ENCODE measurements at places on chromosomes 3 and 15. TPM values are rescaled to one million over a fixed set of nuclear protein-coding genes. Genes with fewer than 3 reads are reported as not detected.

Gene LRRC49
- 10.2 TPM for total RNA-seq

Gene GCSAM
- total RNA-seq = 0.37 TPM

Gene IMPG2
- 0.38 TPM for total RNA-seq

Gene SLC6A1
- total RNA-seq = 1.2 TPM

Gene CCR2
- 2.5 TPM for total RNA-seq

Gene PLS1
- not detected for total RNA-seq

Gene NTRK3
- 34.3 TPM for total RNA-seq

Gene CP
- 13.7 TPM for total RNA-seq

Gene SLC38A3
- total RNA-seq = 0.62 TPM

Gene ADAMTS7
- 8.9 TPM for total RNA-seq

Gene CEMIP
- total RNA-seq = 0.62 TPM

- no peak for DNase-seq
Observed at GRCh38 chr3:190031887-190032752, 88.6 kb downstream of the P3H2 start.

GRCh38 chr3:134378818-134379217 lies 4.6 kb upstream of the AMOTL2 start:
- no peak for DNase-seq

GRCh38 chr3:120678331-120678947 lies 3.6 kb downstream of the HGD start:
- DNase-seq = no peak

- no peak for DNase-seq
Observed at GRCh38 chr3:169104972-169105371, 558.5 kb downstream of the MECOM start.

GRCh38 chr3:24226397-24226796 lies 268.3 kb downstream of the THRB start:
- DNase-seq = no peak

DNA sequence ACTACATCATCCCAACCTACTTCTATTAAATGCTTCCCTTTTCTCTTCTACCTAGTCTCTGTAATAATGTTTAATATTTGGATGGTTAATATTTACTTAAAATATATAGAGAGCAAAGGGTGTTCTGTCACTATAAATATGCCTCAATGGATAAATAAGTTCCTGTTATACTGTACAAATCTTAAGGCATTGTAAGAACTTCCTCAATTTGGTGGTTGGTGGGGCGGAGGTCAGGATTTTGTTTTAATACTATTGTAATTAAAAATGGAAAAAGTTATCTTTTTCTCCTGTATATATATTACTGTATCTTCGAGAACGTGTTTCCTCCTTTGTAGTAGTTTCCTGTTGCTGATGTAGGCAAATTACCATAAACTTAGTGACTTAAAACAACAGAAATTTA lies 41.5 kb downstream of the SPRED1 start:
- DNase-seq = no peak

GRCh38 chr15:70259640-70260508 lies 162.2 kb upstream of the TLE3 start:
- DNase-seq = no peak

DNA sequence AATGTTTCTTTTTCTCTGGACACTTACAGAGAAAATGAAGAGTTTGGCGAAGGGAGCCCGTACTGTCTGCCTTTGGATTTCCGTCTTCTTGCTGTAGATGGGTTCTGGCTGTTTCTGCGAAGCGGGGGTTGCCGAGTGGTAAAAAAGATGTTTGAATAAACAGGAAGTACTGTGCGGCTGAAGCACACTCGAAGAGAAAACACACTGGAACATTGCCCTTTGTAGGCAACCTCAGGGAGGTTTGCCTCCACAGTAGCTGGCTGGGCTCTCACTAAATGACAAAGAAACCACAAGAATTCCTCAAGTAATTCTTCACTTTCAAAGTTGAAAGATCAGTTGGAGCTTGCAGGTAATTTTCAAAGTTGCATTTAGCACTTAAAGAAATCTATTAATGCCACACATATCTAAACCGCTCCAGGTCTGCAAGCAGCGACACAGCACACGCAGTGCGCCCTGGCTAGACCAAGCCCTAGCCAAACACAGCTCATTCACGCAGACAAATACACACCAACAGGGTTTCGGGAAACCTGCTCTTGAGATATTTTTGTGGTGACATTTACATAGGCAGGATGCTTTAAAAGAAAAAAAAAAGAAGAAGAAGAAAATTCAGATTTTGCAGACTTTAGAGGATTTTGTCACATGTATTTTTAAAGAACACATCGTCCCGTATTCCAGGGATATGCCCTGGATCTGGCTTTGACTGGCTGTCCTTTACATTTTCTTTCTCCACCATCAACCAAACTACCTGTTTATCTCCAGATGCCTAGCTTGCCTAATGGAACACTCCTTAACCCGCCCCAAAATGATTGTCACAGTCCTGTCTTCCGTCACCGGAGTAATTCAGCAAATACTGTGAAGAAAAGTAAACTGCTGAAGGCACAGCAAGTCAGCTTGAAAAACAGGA lies 452.8 kb downstream of the FOXP1 start:
- DNase-seq = no peak

GRCh38 chr15:49168016-49168415 lies 2.0 kb upstream of the GALK2 start:
- DNase-seq = no peak

DNA sequence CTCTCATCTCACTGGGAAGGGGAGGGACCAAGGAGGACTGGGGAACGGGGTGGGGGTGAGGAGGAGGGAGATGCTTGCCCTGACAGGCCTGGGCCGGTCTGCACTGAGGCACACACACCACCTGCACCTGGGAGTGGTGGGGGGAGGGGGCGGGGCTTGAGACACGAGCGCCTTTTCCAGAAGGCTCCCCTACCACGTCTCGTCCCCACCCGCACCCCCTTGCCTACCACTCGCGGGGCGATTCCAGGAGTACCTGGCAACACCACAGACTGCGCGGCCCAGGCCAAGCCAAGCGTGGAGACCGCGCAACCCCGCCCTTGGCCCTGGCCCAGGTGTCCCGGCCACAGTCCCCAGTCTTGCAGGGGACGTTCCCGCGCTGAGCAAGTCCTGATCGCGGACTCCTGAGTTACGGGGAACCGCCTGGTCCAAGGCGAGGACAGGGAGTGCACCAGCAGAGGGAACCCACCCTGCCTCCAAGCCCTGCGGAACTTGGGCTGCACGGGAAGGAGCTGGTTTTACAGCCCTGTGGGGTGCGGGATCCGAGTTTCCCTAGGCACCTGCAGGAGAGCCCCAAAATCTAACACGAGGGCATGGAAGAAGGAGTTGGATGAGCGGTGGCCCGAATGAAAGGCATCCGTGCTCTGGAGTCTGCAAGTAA lies 68.1 kb upstream of the SH3GL3 start:
- no peak for DNase-seq

DNA sequence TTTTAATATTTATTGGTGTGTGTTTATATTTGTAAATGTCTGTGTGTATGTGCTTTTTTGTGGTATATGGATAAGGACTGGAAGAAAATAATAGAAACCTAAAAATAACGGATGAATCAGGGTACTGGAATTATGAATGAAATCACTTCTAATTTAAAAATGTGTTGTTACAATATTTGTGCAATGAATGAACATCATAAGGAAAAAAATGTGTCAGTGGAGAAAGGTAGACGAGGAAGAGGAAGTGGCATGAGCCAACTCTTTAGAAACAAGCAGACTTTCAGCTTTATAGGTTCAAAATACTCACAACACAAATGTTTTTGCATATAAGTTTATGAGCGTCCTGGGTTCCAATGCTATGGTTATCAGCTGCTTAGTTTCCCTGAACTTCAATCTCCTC lies 59.4 kb downstream of the SOX2 start:
- no peak for DNase-seq

GRCh38 chr3:11629716-11630115 lies 14.0 kb downstream of the VGLL4 start:
- no peak for DNase-seq

DNA sequence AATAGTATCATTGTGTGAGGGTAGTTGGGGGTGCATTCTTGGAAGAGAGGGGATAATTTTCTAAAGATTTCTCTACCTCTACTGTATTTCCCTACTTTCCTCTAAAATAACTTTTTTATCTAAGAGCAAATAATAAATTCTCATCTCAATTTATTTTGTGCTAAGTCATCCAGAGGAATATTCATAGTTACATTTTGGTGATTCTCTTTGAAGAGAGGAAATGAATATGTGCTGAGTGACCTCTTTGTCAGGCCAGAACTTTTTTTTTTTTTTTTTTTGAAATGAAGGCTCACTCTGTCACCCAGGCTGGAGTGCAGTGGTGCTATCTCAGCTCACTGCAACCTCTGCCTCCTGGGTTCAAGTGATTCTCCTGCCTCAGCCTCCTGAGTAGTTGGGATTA lies 15.1 kb upstream of the CCDC80 start:
- no peak for DNase-seq

GRCh38 chr3:158505117-158505516 lies 65.9 kb upstream of the MLF1 start:
- no peak for DNase-seq

GRCh38 chr3:50190936-50191660 lies at the start of gene GNAT1:
TSS of gene GNAT1 (plus strand) at chr3:50191610. CDS start at chr3:50191726, 116 bp downstream.
- DNase-seq = no peak

GRCh38 chr3:3071136-3071535 lies 39.0 kb downstream of the IL5RA start:
- DNase-seq = no peak

DNA sequence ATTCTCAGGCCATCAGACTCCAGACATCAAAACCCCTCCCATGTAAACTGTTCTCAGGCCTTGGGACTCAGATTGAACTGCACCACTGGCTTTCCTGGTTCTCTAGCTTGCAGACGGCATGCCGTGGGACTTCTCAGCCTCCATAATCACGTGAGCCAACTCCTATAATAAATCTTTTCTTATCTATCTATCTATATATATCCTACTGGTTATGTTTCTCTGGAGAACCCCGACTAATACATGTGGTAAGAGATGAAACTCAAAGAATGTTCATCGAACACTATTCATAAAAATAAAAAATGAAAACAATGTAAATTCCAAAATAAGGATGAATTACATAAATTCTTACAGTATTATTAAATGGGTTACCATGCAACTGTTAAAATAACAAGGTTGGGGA lies 84.5 kb upstream of the NTRK3 start:
- no peak for DNase-seq

DNA sequence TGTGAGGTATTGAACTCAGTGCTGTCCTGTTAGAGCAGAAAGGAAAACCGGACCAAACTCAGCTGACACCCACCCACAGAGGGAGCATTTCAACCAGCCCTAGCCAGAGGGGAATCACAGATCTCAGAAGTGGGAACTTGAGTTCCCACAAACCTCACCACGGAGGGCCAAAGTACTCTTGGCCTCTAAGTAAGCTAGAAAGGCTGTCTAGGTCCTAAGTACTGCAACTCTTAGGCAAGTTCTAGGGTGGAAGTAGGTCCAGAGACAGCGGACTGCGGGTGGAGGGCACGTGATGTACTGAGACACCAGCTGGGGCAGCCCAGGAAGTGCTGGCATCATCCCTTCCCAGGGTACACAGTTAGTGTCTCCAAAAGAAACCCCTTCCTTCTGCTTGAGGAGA lies 34.1 kb downstream of the EOMES start:
- no peak for DNase-seq

DNA sequence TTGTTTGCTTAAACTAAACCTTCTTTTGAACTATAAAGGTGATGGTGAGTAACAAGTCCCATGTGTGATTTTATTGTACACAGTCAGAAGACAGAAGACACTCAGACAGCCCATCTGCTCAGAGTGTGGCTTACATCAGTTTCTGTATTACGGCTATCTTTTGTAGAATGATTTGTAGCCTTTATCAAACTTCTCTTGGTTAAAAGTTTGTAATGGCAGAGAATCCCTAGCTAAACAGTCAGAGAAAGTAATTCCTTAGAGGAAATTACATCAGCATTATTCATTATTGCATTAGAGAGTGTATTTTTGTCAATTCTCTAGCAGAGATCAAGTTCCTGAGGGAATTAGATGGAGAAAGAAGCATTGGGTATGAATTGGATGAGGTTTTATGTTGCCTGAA lies 500.8 kb downstream of the CNTN4 start:
- DNase-seq = no peak

DNA sequence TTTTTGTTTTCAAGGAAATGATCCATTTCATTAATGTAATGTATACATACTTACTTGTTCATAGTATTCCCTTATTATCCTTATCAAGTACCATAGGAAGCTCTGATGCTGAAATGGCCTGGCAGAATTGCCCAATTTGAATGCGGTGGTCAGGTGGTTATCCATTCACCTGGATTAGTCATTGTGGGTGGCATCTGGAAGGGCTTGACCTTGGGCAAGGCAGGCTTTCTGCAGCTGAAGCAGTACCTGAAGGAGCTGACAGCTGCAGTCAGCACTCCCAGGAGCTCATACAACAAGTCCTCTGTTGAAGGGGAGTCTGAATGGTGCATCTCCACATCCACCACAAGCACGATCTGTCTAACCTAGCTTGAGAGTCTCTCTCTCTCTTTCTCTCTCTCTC lies 12.2 kb upstream of the IQCF5 start:
- DNase-seq = no peak

DNA sequence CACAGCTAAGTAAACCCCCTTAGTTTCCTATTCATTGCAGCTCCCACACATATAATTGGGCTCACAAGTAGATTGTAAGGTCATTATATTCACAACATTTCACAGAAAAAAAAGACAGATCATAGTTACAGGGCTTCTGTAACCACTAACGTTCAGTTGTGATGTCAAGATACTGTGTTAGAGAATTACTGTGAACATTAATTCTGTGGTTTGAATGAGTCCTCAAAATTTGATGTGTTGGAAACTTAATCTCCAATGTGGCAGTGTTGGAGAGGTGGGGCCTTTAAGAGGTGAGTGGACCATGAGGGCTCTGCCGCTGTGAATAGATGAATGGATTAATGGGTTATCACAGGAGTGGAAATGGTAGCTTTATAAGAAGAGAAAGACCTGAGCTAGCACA lies 21.3 kb downstream of the GRK7 start:
- peak; percentile 31 for DNase-seq

- DNase-seq = no peak
Observed at GRCh38 chr3:160703974-160704373, 27.0 kb downstream of the ARL14 start.

- no peak for DNase-seq
Observed at GRCh38 chr3:183116025-183116614, 16.8 kb upstream of the MCCC1 start.

All from posterior vena cava (tissue), 2 donors.